Stimulated activated CD8-positive, alpha-beta memory T cell treated with anti-CD3 and anti-CD28 coated beads, Interleukin-4, amount 100 ng/mL, for 1 hour (primary cell): ENCODE measurements at places on chromosomes 4 and X.

GRCh38 chr4:107733431-107733925, 13.4 kb upstream of the PAPSS1 start:
- no peak for DNase-seq

GRCh38 chrX:141733371-141733770, 34.8 kb upstream of the SPANXD start:
- no peak for DNase-seq

- no peak for DNase-seq
These were observed 650.8 kb upstream of the DIPK2B start for GRCh38 chrX:45851434-45851991.

DNA sequence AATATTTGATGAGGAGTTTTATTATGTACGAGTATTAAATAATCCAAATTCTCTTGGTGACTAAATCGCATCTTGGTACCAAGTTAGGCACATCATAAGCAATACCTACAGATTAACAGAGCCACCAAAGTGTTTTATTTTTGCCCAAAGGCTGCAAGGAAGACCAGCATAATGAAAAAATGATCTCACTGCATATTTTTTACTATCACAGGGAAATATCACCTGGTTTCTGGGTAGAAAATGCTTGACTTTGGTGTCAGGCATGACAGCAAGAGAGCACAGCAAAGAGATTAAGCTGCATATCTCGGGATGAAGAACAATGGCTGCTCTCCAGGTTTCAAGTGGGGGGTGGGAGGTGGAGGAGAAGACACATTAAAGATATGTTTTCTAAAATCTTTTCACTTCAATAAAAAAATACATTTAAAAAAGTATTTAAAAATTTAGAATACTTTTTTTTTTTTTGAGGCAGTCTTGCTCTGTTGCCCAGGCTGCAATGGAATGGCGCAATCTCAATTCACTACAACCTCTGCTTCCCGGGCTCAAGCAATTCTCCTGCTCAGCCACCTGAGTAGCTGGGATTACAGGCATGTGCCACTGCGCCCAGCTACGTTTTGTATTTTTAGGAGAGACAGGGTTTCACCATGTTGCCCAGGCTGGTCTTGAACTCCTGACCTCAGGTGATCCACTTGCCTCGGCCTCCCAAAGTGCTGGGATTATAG, 86.1 kb downstream of the FRYL start:
- no peak for DNase-seq

GRCh38 chrX:36957425-36958328, 50.5 kb upstream of the FAM47C start:
- no peak for DNase-seq

DNA sequence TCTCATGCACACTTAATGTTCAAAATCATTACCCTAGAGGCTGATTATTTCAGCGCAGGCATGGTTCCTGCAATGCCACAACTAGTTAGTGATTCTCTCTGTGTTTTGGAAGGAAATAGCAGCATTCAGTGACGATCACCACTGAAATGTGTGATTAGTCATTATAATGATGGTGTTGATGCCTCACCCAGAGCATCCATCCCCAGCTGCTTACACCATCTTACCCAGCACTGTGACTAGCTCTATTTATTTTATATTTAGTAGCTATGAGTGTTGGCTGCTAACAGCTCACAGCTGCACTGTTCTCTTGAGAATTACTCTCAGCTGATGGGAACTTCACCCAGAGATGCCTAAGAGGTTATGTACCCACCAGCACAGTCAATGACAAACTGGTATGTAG, 60.5 kb upstream of the TSPAN7 start:
- no peak for DNase-seq

GRCh38 chr4:100113096-100113495, 77.2 kb downstream of the DDIT4L start:
- no peak for DNase-seq

DNA sequence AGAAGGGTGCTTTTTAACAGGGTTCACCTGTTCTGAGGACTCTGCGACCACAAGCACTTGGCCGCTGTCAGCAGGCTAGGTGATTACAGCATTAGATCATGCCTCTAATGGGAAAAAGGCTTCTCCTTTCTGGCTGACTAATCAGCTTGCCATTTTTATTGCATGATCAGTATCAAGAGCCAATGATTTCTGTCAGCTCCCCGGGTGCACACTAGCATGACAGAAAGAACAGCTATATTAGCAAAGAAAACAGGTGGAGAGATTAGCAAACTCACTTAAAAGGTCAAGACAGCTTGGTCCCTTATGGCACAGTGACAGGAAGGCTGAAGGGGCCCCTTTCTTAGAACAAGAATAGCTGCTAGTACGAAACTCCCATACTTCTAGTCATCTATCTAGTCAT, 170.0 kb downstream of the SMIM20 start:
- DNase-seq: no peak

DNA sequence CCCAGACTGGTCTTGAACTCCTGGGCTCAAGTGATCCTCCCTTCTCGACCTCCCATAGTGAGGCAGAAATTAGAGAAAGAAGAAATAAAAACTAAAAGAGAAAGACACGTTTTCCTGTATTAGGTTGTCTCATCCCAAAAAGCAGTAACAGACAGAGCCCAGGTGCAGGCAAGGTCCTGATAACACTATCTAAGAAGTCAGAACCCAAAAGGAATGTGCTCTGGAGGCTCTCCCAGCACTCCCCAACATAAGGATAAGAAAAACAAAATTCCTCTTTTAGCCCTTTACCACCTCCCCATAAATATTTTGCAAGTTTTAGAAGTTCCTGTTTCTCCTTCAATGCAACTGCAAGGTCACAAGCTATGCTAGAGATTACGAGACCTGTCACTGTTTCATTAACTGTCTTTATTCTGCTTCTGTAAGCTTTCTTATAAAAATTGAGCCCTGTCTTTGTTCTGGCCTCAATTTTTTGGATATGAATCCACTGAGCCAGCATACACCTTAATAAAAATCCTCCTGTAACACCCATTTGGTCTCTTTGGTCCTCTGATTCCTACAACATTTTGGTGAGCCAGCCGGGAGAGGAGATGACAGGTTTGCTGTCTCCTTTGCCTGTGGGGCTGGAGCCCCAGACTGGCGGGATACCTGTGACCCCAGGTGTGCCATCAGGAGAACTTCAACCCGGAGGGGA, 25.9 kb downstream of the LIAS start:
- DNase-seq: no peak

DNA sequence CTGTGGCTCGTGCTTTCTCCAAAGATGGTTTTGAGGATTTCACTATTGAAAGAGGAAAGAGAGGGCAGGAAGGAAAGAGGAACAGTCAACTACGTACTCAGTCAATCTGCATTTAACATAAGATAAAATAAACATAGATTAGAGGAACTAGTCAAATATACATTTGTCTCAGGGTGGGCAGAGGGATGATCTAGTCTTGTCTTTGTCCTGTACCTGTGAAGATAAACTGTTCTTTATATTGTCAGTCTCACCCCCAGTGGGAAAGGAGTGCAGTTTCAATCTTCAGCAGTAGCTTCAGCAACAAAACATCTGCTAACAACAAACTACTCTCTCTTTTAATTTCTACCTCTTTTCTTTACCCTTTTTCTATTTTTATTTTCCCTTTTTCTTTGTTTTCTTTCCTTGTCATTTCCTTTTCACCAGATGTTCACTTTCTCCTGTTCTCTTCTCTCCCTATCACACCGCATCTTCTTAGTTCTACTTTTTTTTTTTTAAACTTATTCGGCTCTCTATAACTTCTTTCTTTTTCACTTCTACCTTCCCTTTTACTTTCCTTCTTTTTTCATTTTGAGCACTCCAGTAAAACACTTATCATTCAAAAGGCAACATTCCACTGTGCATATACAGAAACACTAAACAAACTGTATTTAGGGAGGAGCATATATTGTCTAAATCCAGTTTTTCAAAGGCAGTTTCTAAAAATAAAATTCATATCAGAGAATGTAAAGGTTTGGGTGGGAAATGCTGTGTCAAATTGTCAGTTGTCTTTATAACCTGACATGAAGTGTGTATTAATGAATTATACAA, 51.4 kb upstream of the GUCY1A1 start:
- DNase-seq: no peak

GRCh38 chrX:153934148-153934761, 582 bp downstream of the NAA10 start:
- DNase-seq: no peak

GRCh38 chr4:66204534-66205247, 534.4 kb upstream of the EPHA5 start:
- no peak for DNase-seq

DNA sequence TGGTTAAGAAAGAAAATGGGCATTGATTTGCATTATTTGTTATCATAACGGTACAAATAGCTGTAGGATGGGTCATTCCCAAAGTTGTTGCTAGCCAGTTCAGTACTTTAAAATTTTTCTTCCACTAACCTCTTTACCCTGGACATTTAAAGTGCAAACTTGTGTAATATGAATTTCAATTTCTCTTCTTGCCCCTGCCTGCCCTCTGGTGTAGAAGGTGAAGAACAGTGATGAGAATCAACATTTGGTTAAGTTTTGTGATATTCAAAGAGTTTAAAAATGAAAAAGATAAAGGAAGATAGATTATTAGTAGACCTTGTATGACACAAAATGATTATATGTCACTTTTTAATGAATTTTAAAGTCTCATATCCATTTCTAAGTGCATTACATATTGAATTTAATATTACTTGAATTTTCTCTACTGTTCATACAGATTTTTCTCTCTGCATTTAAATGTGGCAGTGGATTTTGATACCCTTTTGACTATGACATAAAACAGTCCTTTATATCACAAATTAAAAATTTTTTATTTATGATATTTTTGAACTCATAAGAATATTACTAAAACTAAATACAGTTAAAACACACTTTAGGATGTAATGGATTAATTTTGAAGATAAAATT, 337.7 kb downstream of the BMPR1B start:
- DNase-seq: no peak

GRCh38 chr4:91837608-91838029, 466.1 kb upstream of the GRID2 start:
- no peak for DNase-seq

DNA sequence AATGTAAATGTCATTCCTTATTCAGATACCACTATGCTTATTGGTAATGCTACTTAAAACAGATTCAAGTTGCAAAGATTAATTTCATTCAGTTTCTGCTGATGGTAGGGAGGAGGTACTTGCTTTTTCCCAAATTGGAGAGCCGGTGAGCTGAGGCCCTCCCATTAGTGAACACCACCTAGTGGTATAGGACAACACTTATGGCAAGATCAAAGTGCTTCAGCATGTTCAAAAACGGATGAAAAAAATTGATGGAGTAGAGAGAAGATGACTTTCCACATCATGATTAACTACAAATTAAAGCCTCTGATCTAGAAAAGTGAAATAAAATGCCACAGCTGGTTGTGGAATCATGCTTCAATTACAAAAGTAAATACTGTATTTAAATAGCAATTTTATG, 112.9 kb downstream of the MBNL3 start:
- no peak for DNase-seq

GRCh38 chr4:116573540-116573939, 511.8 kb downstream of the TRAM1L1 start:
- DNase-seq: no peak

DNA sequence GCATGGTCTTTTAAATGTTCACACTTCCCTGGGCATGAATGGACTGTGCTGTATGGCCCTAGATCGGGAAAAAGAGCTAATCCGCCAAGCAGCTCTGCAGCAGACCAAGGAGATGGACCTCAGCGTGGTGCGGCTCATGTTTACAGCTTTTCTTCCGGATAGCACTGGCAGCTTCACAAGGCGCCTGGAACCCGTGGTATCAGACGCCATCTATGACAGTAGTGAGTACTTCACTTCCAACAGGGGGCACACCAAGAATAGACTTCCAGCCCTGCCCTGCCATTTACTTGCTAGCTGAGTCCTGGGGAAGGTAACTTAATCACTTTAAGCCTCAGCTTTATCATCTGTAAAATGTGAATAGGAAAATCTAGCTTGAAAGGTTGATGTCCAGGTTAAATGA, 77.7 kb downstream of the NFKB1 start:
- no peak for DNase-seq

- DNase-seq: no peak
These were observed 144.9 kb downstream of the FHIP1A start for GRCh38 chr4:151553874-151554273.

DNA sequence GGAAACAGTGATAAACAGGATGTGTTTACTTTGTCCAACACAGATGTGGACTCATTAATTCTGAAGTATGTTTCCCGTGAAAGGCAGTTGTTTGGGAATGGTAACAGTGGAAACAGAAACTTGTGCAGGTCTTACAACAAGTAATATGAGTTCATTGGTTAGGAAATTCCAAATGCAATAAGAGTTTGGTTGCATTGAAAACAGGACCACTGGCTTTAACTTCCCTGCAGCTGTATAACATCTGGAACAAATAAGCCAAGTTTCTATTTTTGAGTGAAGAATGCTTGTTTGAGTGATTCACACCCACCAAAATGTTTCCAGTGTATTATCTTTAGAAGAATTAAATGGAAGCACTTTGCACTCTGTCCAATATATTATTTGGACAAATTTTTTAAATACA, 82.4 kb upstream of the BMP3 start:
- DNase-seq: no peak

- DNase-seq: no peak
These were observed 8.3 kb downstream of the CSN2 start for GRCh38 chr4:69957209-69957608.

DNA sequence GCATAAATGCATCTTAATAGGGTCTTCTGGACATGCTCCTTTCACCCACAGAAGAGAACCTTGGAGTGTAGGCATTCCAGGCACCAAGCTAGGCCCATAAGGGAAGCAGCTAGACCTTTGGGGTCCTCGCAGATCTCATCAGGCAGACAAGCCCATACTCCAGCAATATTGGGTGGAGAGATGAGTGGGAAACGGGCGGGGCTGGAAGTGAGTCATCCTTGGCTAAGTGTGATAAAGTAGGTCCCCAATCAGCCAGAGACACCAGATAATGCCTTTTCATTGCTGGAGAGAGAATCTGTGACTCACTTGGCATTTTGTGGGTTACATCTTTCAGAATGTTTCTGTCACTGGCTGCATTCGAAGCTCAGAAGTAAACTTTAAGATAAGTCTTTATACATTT, 133.3 kb upstream of the MBNL3 start:
- no peak for DNase-seq

- DNase-seq: no peak
These were observed 454.7 kb downstream of the PPP4R3C start for GRCh38 chrX:27008486-27008885.

- no peak for DNase-seq
These were observed 329.8 kb downstream of the NR3C2 start for GRCh38 chr4:148112231-148112982.

DNA sequence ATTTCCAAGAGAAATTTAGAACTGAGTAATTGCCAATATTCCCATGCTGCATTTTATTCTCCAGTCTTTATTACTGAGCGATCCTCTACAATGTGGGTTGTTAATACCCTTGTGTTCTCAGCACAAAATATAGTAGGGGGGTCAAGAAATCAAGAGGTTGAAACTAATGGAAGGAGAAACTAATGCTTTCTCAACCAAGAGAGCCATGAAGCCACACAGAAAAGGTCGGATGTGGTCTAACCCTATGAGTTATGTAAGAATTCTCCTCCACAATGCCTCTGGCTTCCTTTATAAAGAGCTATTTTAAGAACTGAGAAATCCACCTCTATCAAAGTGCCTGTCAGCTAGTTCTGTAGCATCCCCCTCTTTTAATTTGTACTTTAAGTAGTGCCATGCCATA, 268.5 kb downstream of the CHIC1 start:
- no peak for DNase-seq
